Fibroblast of skin of right quadriceps (primary cell): ENCODE measurements at places on chromosomes 12 and 14.

- peak; percentile 41 for DNase-seq
These were observed 57.8 kb downstream of the TMEM117 start for GRCh38 chr12:43893670-43894069.

- DNase-seq: no peak
These were observed 371.7 kb downstream of the SNAPC1 start for GRCh38 chr14:62133776-62134550.

DNA sequence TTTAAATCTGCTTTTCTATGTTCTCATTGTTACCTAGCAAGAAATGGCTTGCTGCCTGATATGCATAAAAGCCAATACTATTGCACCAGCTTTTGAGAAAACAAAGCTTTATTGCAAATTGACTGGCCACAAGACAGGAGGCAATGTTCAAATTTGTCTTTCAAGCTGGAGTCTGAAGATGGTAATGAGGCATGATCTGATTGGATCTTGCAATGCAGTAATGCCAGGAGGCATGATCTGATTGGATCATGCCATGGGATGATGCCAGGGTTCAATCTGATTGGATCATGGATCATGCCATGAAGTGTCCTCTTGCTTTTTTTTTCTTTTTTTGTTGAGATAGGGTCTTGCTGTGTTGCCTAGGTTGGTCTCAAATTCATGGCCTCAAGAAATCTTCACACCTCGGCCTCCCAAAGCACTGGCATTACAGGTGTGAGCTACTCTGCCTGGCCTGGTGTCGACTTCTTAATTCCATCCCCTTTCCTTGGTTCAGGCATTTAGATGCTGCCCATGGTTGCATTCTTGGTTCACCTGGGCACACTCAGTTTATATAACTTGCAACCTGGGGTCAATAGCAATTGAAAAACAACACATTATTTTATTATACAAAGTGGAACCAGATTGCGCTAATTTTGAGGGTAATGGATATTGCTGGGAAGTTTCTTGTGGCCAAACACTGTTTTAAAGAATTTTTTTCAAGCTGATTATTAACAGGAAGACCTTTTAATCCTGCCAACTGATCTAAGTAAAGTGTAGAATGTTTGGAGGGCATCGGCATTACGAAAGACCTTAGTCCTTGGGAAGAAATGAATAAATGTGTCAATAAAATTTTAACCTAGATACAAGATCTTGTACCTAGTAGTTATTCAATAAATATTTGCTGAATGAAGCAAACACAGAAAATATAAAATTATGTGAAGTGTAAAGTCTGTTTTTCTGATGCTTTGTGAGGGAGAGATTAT, 38.8 kb downstream of the HSD17B6 start:
- DNase-seq: no peak

- DNase-seq: no peak
These were observed 100.2 kb downstream of the KIF26A start for GRCh38 chr14:104238424-104239184.

DNA sequence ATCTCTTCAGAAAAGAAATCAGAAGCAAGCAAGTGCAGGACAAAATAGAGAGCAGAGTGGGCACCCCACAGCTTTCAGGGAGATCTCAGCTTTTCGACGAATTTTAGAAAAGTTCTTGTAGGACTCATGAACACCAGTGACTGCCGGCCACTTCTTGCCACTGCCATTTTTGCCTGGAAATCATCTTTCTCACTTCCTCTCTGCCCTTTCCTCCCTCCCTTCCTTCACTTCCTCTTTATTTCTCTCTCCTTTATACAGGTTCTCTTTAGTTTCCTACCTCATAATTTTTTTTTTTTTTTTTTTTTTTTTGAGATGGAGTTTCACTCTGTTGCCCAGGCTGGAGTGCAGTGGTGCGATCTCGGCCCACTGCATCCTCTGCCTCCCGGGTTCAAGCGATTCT, 185.6 kb downstream of the APAF1 start:
- no peak for DNase-seq

DNA sequence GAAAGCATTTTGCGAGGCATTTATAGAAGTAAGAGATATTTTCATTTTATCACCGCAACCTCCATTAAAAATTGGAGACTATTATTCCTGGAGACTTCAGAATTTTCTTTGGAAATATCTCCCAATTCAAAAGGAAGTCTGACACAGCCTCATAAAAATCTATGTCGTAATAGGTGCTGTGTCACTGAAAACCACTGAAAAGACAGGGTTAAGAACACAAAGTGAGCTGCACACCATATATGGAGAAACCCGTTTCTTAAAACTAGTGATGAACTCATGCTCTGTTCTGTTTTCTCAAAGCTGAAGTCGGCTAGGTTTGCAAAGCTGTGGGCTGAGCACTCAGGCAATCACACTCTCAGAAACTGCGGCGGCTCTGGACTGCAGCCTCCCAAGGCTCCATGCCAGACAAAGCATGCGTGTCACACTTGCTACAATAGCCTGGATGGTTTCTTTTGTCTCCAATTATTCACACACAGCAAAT, at the start of gene GLIPR1:
TSS of gene GLIPR1 (plus strand) at position 287 of the 481 bp plus-strand sequence. CDS start at position 413, 126 bp downstream.
- DNase-seq: peak; percentile 99

DNA sequence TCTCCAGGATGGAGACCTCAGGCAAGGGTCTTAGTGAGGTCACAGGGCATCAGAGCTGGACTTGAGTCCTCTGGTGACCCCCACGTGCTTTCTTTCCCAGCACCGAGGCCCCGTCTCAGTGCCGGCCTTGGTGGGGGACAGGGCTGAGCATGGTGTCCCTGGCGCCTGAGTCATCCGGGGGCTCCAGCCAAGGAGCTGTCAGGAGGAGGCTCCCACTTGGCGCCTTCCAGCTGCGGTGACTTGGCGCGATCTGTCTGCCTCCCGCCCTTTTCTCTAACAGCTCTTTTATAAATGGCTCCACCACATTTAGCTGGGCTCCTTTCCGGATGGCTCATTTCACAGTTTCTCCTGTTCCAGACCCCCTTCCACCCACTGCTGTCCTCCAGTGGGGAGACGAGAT, 60.4 kb downstream of the PRMT8 start:
- DNase-seq: no peak

GRCh38 chr12:11833174-11833895, 183.9 kb downstream of the ETV6 start:
- no peak for DNase-seq
